ENCODE measurements at places on chromosomes 11 and 22.

DNA sequence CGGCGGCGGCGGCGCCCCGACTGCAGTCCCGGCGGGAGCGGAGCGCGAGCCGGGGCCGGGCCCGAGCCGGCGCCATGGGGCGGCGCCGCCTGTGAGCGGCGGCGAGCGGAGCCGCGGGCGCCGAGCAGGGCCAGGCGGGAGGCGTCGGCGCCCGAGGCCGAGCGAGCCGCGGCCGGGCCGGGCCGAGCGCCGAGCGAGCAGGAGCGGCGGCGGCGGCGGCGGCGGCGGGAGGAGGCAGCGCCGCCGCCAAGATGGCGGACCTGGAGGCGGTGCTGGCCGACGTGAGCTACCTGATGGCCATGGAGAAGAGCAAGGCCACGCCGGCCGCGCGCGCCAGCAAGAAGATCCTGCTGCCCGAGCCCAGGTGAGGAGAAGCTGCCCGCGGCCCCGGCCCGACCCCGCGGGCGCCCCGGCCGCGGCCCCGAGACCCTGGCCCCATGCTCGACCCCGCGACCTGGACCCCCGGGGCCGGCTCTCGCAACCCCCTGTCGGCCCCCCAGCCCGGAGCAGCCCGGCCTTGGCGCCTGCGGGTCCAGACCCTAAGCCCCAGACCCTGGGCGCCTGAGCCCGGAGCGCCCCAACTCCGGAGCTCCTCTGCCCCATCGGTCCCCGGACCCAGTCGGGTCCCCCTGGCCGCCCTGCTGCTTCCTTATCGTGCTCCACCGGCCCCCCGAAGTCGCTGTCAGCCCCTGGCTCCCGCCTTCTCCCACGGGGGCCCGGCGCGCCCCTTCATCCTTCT is at the start of gene GRK2:
TSS of gene GRK2 (plus strand) at position 25 of the 739 bp plus-strand sequence. CDS start at position 252, 227 bp downstream.
- DNase-seq = no peak

GRCh38 chr11:45001466-45002165 is 50.9 kb upstream of the TP53I11 start:
- DNase-seq = no peak

DNA sequence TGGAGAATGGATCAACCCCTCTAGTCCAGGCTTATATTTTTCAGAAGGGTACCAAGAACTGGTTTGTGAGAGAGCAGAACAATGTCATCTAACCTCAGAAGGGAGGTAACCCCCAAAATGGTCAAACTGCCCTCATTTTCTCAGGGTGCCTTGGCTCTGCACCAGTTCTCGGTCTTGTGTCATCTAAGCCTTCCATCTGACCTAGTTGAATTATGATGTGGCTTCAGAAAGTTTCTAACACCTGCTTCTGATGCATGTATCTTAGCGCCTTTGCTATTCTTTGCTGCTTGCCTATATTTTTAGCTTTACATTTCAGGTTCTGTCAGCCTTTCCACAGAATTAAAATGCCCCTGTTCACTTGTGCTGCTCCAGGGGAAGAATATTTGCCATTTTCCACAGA is 91.7 kb upstream of the E2F8 start:
- no peak for DNase-seq

DNA sequence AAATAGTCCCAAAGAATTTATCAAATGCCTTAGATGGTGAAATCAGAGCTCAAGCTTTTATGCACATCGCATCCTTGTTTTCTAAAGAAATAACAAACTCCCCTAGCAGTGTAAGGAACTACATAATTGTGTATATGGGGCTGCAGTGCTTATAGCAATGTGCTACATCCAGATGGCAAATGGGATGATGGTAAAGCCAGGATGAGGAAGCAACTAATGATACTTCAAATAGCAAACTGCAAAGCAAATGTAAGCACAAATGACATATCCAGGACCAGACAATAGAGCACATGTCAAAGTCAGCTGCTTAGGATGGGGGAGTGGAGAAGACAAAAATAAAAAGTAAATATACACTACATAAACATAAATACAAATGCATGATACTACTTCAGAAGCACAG is 425.9 kb downstream of the OPCML start:
- no peak for DNase-seq

DNA sequence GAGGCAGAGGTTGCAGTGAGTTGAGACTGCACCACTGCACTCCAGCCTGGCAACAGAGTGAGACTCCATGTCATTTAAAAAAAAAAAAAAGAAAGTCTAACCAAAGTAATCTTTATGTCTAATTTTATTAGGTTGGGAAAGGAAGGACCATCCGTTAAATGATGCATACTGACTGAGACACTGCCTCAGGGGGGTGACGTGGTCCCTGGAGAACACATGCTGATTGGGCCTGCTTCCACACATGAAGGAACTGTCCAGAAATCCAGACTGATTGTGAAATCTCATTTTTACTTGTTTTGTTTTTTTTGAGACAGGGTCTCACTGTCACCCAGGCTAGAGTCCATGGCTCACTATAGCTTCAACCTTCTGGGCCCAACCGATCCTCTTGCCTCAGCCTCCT is 5.5 kb downstream of the SF3A1 start:
- no peak for DNase-seq

GRCh38 chr11:58968251-58968711 is 29.0 kb downstream of the GLYATL1 start:
- DNase-seq = no peak

DNA sequence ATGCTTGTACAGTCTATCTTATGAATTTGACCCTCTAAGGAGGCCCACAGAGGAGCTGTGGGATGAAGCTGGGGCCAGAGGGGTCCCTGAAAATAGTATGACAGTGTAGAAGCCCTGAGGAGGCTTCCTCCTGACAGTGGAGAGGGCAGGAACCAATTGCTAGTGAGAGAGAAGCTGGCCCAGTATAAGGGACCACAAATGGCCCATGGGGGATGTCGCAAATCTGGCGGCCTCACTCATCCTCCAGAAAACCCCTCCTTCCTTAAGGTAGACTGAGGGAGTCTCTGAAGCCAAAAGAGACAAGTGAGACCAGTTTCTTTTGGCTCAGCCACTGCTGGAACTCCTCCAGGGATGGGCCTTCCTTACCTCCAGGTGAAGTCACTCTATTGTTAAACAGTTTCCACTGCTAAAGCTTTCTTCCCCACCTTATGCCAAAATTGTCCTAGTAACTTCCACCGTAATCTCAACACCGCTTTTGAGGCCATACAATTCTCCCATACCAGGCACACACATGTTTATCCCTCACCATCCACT is 17.8 kb upstream of the CASTOR1 start:
- no peak for DNase-seq
